ELR (cell line): ENCODE measurements at places on chromosomes 6 and 20.

DNA sequence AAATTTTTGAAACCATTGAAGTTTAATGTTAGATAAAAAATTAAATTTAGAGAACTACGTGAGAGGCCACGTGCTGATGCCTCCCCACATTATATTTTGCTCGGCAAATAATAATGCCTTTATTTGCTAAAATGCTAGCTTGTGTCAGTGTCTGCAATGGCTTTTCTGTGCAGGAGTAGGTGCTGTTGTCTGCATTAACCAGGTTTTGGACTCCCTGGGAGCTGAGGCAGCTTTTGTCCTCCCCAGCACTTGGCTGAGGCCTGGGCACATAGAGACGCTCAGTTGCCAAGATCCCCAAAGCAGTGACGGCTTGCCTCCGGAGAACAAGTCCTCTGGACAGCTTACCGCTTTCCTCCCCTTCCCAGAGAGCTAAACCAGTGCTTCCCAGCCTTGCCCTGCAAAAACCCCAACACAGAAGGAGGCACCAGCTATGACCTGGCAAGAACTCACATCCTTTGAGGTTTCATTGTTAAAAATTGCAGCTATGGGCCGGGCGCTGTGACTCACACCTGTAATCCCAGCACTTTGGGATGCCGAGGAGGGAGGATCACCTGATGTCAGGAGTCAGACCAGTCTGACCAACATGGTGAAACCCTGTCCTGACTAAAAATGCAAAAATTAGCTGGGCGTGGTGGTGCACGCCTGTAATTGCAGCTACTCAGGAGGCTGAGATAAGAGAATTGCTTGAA, 59.9 kb downstream of the KAT14 start:
- DNase-seq: peak; percentile 5

DNA sequence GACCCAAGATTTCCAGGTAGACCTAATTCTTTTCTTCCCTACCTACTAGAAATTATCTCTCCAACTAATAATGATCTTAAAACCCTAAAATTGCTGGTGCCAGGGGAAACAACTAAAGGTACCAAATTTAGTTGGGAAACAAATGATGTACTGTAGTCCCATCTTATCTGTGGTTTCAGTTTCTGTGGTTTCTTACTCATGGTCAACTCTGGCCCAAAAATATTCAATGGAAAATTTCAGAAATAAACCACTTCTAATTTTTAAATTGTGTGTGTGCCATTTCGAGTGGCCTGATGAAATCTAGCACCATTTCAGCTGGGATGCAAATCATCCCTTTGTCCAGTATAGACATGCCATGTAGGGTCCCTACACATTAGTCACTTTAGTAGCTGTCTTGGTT, 475.2 kb upstream of the EPHA7 start:
- DNase-seq: no peak

- peak; percentile 34 for DNase-seq
Measured at GRCh38 chr20:1775117-1775516, 117.5 kb upstream of the SIRPG start.

GRCh38 chr6:16663901-16664300, 97.4 kb downstream of the ATXN1 start:
- DNase-seq: no peak

- DNase-seq: no peak
Measured at GRCh38 chr6:5287966-5288297, 26.6 kb downstream of the FARS2 start.

DNA sequence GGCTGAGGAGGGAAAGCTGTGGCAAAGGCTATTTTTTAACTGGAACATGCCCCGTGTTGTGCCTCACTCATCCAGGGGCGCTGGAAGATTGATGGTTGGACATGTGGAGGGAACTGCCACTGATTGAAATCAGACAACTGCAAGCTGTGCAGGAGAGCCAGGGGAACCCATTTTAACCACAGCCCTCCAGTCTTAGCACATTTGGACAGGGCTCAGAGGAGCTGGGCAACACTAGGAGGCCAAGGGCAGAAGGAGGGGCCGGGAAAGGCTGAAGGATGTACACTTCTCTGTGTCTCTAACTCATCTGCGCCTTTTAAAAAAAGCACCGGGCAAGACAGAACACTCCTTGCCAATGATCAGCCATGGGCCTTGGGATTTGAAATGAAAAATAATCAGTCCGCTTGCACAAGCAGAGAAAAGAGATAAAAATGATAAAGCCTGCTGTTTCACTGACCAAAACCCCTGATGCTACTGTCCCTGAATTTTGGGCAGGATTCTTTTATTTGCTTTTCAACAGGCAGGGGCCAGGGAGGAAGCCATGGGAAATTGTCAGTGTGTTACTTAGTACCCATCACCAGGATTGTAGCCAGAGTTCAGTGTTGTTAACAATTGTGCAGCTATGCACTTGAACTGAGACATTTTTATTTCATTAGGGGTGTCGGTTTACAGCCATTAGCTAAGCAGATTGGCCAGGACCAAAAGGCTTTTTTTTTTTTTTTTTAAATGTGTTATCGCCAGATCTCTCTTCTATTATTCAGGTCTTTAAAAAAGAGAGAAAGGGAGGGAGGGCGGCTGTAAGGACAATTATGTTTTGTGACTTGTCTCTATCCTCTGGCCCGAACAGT, 109.3 kb upstream of the EYA4 start:
- no peak for DNase-seq

DNA sequence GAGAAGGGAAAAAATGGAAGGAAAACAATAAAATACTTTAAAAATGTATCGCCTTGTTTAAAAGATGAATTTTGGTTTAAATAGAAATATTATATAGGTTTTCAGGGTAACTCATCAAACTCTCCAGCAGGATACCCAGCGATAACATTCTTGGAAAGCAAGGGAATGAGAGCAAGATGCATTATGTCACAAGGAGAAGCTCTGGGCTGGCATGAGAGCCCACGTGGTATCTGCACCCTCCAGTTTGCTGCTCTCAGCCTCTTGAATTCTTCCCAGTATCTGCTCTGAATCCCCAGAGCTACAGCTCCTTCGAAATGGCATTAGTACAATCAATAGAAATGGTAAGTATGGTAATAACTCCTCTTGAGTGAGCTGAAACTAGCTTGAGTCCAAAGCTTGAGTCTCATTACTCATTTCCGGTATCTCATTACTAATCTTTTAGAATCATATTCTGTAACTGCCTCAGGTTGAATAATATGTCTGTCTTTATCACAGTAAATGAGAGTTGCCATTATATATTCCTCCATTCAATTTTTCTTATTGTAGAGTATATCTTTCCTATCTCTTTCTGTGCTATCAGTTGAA, 4.9 kb upstream of the TMEM242 start:
- DNase-seq: peak; percentile 88

DNA sequence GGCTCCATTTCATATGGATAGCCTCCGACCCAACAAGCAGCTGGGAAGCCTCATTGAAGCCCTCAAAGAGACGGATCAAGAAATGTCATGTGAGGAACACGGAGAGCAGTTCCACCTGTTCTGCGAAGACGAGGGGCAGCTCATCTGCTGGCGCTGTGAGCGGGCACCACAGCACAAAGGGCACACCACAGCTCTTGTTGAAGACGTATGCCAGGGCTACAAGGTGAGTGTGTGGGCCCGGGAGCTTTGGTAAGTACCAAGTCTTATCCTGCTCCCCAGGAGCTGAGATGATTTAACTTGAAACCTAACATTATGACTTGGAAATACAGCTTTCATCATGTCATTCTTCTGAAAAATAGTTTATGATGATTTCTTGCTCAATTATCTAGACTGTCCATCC, 4.1 kb downstream of the TRIM38 start:
- DNase-seq: no peak

- peak; percentile 89 for DNase-seq
Measured at GRCh38 chr20:47576516-47577033, 74.9 kb downstream of the NCOA3 start.

- no peak for DNase-seq
Measured at GRCh38 chr6:12241493-12242175, 48.5 kb upstream of the EDN1 start.

DNA sequence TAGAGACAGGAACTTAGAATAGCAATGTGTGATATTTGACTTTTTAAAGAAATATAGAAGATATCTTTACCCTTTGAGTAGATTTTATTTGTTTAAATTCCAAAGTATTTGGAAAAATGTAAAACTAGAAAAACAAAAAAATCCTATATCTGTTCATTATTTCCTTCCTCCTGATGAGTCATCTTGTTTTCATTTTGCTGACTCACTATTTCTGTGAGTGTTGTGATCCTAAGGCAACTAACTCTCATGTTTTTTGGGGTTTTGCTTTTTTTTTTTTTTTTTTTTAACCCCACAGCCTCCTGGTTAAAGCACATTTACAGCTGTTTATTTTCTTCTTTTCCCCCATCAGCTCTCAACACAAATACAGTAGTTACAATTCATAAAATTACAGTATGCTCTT, 37.8 kb upstream of the THEMIS start:
- DNase-seq: peak; percentile 79

- DNase-seq: no peak
Measured at GRCh38 chr20:57664476-57664875, 44.2 kb upstream of the ZBP1 start.

GRCh38 chr20:31516651-31517050, 2.4 kb downstream of the HM13 start:
- DNase-seq: no peak

GRCh38 chr20:38120625-38120988, 44.5 kb downstream of the TGM2 start:
- DNase-seq: no peak

- DNase-seq: peak; percentile 28
Measured at GRCh38 chr6:79635232-79635543, 4.1 kb downstream of the SH3BGRL2 start.

GRCh38 chr6:39804466-39805065, 12.4 kb downstream of the DAAM2 start:
- peak; percentile 9 for DNase-seq

GRCh38 chr20:62238569-62239277, 402 bp downstream of the OSBPL2 start:
- peak; percentile 31 for DNase-seq

- no peak for DNase-seq
Measured at GRCh38 chr20:55094353-55094861, 619.0 kb downstream of the DOK5 start.

DNA sequence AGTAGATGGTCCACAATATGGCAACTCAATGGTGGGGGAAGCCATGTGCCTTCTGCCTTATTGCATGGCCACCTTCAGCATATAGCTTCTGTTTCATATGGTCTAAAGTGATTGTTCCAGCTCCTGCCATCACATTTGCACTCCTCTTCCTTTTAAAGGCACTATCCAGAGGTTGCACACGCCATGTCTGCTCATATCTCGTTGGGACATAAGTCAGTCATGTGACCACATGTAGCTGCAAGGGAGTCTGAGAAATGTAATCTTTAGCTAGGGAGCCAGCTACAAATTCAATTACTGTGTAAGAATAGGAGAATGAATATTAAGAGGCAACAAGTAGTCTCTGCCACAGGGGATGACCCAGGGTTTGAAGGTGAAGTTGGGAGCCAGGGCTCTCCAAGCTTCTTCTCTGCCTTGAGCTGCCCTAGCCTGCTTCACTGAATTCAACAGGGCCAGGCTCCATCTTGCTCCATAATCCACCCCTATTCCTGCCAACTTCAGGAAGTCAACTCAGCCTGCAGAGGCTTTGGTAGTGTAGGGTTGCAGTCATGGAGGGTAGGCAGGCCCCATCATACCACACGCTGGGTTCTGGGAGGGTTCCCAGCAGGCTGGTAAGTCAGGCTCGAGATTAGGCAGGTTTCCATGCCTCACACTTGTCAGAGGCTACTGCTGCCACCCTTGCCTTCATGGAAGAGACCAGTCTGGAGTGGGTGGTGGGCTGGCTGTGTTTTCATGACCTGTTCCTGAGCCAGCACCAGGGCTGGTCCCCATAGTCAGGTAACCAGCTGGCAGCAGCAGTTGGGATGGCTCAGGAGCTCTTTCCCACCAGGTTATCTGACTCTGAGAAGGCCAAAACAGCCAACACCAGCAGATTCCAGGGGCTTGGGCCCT, 56.7 kb upstream of the SAYSD1 start:
- DNase-seq: no peak

- no peak for DNase-seq
Measured at GRCh38 chr6:22774129-22774528, 204.8 kb downstream of the HDGFL1 start.

DNA sequence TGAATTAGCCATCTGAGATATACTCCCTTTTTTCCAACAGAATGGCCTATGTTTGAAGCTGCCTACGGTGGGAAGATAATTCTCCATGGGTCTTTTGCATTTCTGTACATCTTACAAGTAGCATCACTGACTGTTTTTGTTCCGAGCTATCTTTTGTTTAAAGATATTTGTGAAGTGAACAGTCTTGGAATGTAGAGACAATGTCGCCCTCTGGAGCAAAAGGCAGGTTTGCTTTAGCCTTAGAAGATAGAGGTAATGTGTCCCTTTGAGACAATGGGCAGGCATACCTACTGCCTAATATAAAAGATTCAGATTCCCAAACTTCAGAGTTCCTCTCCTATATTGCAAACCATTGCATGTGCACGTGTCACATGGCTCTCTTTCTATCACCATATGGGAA, 347.8 kb upstream of the CNR1 start:
- DNase-seq: no peak

- DNase-seq: no peak
Measured at GRCh38 chr6:42347456-42347855, 104.3 kb downstream of the TRERF1 start.

GRCh38 chr6:91088515-91088914, 501.6 kb upstream of the MAP3K7 start:
- no peak for DNase-seq

DNA sequence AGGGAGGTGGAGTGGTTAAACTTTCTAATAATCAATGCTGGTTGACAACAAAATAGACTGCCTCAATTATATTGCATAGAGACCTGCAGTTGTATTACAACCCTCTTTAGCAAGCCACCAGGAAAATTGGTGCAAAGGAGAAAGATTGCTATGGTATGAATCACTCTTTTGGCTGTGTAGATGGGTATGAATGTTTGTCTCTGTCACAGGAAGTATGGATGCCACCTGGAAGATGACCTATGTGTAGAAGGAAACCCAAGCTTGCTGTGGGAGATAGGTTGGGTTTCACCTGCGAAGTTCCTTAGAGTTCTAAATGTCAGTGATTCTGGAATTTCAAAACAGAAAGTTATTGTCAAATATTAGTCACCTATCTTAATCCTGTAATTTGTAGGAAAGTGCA, 134.6 kb downstream of the SOBP start:
- peak; percentile 41 for DNase-seq

DNA sequence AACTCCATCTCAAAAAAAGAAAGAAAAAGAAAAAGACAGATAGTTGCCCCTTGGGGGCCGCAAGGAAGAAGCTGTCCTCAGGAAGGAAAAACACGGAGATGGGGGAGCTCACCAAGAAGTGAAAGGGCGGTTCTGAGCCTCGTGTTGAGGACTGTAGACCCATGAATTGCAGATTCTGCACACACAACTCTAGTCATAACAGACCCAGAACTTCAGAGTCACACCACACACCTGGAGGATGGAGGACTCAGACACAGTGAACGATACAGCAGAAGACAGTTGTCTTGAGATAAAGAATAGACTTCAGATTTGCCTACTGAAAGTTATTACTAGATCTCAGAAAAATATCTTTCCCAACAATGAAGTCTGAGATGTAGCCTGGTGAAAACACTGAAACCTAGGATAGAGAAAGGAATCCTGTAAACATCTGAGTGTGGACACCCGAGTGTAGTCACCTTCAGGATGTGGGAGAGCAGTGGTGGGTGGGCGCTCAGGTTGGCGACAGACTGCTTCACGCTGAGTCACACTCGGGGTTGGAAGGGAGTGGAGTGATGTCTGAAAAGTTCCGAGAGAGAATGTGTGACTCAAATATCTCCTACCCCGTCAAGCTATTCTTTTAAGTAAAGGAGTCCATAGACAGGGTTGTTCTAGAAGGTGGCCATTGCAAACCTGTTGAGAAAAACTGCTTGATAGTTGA, 88.1 kb downstream of the MAP3K4 start:
- peak; percentile 91 for DNase-seq

- DNase-seq: peak; percentile 61
Measured at GRCh38 chr6:31558631-31559500, 11.5 kb downstream of the NFKBIL1 start.
